CD4-positive, alpha-beta T cell treated with Interleukin-15 for 1 hour (primary cell): ENCODE measurements at places on chromosomes 7 and 10.

DNA sequence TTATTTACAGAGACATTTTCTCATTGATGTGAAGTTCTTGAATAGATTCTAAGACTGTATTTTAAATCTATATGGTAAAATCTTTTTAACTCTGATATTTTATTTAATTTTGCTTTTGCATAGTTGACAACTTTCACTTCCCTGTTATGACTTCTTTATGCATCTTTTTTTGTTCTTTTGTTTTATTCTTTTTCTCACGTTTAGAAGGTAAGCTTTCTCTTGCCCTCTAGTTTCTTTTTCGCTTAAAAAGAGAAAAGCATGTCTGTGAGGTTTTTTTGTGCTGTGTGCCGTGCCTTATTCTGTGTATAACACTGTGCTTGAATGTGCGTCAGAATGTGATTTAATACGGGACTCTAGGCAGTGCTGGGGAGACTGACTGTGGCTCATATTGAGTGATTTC, 74.7 kb downstream of the AP3M1 start:
- DNase-seq = no peak

DNA sequence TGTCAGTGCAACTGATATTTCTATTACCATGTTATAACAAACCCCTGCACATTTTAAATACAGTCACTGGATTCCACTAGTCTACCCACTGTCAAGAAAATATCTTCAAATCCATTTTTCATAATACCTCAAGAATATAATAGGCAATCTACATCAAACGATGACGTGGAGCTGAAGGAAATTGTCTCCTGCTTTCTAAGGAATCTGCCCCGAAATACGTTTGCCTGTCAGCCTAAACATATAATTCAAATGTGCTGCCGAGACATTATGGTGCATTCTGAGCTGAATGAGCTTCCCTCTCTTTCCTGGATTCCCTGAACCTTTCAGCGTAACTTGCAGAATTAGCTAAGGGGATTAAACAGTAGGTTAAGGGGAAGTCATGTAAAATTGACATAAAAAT, 306.8 kb downstream of the SORCS1 start:
- no peak for DNase-seq

GRCh38 chr7:131151034-131151433, 176.6 kb upstream of the MKLN1 start:
- no peak for DNase-seq

DNA sequence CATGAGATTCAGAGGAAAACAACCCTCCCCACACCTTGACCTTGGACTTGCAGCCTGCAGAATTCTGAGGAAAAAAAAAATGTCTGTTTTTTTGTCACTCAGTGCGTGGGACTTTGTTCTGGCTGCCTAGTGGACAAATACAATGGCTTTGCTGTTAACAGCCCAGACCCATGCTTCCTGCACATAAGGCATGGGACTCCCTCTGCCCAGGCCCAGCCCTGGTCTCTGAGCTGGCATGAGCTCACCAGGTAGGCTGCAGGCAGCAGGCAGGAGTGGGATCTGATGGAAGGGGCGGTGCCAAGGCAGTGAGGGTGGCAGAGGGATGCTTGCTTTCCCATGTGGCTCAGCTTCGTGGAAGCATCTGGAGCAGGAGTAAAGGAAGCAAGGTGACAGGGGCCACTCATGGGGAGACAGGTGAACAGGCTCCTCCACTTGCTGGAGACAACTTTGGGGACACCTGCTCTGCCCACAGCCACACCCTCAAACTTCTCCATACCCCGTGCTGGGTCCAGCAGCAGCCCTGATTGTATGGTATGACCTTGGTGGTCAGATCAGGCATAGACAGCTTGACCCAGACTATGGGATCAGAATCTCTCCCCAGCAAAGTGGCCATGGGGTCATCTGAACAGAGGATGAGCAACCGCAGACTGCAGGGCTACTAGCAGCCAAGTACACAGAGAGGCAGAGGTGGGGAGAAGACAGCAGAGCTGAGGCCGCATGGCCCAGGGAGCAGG, 27.0 kb downstream of the ANXA8 start:
- DNase-seq = no peak

GRCh38 chr7:141541375-141541774, 9.8 kb upstream of the AGK start:
- DNase-seq = no peak

- no peak for DNase-seq
Observed at GRCh38 chr10:132921086-132921485, 21.3 kb downstream of the CFAP46 start.

DNA sequence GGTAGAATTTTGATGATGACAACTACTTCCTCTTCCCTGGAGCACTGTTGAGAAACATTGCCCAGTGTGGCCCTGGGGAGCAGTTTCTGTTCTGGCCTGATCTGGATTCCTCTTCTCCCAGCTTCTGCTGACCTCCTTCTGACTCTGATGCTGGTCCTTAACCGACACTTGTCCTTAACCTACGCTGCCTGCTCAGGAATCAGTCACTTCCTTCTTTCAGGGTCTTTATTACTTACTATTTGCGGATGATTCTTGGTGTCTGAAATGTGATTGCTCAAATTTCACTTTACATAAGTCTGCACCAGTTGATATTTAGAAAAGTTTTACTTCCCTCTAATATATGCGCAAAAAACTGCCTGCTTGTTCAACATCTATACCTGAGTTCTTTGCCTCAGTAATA, 164.1 kb downstream of the PTEN start:
- DNase-seq = peak; percentile 52

DNA sequence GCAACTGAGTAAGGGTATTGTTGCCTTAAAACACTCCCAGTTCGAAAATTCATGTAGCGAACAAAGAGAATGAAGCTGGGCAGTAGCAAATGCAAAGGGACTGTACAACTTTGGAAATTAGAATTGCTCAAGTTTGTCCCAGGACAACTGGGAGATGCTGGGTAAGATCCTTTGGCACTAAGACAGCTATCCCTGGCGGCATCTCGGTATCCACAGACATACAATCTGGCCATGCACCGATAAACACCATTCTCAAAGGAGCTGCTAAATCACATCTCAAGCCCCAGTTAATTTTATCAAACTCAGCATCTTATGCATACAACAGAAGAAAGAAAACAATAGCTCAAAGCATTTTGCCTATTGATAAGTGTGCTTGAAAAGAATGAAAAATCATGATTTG, 177.3 kb downstream of the AMPH start:
- DNase-seq = no peak

- no peak for DNase-seq
Observed at GRCh38 chr10:44714451-44714850, 196.7 kb upstream of the TMEM72 start.

DNA sequence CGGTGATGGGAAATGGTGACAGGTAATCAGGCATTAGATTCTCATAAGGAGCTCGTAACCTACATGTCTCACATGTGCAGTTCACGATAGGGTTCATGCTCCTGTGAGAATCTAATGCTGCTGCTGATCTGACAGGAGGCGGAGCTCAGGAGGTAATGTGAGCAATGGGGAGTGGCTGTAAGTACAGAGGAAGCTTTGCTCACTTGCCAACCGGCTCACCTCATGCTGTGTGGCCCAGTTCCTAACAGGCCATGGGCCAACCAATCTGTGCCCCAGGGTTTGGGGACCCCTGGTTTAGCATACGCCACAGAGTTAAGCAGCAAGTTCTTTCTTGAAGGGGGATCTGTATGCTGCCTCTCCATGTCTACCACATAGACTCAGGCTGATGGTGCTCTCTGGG, 133.1 kb downstream of the IQUB start:
- DNase-seq = no peak

DNA sequence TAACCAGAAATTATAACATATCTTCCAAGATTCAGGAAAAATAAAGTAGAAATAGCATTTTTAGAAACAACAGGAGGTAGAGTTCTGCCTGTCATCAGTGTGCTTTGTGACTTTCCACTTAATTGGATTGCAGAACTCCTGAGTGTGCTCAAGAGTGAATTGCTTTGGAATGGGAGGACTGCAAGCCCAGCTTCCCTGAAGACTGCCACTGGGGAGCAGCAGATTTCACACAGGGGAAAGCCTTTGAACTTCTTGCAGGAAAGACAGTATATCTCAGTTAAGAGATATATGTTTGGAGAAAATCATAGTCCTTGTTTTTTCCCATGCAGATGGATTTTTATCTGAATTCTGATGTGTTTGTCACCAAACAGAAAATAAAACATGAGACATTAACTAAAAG, 124.5 kb downstream of the TMEM168 start:
- DNase-seq = no peak

DNA sequence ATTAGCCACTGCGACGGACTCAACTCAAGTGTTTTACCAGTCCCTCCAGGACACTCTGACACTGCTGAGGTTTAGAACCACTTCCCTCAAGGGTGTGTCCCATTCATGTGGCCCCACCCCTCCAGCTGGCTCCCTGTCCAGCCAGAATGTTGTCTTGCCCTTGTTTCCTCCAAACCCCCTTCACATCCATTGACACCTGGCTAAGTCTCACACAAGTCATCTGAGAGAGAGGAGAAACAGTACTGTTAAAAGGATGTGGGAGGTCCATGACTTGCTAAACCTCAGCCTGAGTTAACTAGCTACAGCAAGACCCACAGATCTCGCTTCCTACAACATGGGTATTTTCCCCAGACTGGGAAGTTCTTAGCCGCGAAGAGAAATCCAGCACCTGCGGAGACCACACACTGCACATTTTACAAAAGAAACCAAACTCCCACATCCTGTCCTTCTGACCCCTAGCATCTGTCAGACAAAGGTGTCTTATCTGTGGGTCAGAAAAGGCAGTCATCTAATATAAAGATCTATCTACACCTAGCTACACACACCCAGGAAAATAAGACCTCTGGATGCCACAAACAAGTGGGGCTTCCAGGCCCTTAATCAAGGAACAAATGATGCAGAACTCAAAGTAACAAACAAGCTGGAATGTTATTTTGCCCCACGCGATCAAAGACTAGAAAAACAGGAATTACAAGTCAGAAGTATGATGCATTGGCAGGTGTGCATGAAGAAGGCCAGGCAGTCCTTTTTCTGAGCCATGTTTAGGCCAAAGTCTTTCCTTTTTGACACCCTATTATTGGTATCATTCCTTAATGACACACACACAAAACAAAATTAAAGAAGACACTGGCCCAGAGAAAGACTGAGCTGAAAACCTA, 13.9 kb downstream of the OSBPL3 start:
- peak; percentile 47 for DNase-seq

DNA sequence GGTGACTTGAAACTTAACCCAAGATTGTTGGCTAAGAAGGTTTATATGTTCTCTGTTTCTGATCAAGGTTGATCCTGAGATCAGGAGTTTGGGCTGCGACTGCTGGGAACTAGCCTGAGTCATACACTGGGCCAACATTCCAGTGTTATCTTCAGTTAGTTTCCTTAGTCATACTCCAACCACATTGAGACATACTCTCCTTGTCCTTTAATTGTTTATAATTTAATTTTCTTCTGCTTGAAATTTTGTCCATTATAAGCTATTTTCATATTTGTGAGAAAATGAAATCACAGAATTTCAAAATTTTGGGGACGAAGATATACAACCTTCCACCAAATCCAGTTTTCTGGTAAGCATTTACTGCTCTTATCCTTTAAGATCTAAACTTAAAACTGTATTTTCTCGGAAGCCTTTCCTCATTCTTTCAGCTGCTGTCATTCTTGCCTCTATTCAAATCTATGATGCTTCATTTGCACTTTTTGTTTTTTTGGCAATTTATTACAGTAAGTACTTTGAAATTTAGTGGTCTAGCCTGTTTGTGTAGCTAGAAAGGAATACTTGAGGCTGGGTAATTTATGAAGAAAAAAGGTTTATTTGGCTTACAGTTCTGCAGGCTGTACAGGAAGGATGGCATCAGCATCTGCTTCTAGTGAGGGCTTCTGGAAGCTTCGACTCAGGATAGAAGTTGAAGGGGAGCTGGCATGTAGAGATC, 63.4 kb upstream of the POT1 start:
- no peak for DNase-seq

DNA sequence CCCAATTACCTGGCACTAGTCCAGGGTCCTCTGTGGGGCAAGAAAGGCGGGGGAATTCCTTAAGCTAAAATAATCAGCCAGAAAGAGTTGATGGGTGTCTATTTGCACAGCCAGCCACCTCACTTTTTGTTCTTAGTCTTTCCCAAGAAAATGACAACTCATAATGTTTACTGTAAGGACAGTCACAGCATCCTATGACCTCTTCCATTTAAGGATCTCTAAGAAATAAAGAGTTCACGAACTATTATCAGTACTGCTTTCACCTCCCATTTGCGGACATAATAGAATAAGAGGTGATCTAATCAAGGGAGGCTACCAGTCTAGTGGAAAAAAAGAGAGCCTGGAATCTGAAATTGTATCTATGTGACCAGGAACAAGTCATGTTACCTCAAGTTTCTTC, 72.4 kb upstream of the LRRC17 start:
- DNase-seq = no peak

DNA sequence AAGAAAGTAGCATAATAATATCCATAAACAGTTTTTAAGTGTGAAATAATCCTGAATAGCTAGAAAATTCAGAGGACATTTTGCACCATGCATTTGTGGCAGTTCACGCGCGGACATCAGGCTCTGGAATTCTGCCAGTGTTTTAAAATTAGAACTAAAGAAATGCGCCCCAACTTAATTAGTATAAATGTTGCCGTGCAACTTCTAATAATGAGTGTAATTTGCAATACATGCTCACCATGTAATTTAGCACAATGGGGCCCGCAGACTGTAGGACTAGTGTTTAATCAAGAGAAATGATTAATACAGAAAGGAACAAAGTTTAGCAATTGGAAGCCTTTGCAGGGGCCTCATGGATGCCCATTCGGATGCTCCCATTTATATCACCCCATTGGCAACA, 96.6 kb downstream of the PTPRE start:
- no peak for DNase-seq

DNA sequence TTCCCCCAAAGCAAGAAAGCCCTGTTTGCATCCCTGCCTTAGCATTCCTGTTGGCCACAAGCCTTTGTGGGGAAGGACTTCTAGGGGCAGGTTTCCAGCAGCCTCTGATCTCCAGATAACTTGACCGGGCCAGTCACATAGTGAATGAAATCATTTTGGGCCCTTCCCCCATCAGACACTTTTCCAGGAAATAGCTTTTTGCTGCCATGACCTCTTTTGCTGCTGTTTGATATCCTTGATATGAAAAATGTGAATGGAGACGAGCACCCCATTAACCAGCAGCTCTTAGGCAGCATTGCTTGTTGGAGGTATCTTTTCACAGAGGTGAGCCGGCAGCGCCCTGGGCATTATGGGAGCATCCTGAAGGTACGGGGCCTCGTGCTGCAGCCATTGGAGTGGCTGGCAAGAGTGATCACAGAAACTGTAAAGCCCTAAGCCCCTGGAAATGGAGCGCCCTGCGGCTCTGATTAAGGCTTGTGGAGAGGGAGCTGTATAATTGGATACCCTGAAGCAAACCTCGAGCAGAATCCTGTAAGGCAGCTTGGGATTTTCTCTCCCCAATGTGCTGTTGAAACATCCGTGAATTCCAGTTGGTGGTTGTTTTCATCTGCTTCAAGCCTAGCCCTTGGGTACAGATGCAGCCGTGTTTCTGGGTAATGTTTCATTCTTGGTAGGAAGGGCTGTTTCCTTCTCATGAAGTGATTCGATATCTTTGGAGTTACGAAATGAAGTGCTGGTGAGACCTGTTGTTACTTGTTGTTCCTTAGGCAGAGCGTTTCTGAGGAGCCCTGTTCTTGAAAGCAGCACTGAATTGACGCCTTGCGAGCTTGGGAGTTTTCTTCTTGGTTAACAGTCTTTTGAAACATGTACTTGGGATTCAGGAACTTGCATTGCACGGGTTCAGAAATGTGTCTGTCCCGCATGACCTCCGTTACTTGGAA, 179.0 kb downstream of the PTEN start:
- DNase-seq = no peak

GRCh38 chr7:95951531-95951930, 179.2 kb downstream of the DYNC1I1 start:
- DNase-seq = no peak

GRCh38 chr10:6101181-6101580, 12.3 kb downstream of the RBM17 start:
- DNase-seq = no peak
